ENCODE measurements at places on chromosomes 7 and 10.

DNA sequence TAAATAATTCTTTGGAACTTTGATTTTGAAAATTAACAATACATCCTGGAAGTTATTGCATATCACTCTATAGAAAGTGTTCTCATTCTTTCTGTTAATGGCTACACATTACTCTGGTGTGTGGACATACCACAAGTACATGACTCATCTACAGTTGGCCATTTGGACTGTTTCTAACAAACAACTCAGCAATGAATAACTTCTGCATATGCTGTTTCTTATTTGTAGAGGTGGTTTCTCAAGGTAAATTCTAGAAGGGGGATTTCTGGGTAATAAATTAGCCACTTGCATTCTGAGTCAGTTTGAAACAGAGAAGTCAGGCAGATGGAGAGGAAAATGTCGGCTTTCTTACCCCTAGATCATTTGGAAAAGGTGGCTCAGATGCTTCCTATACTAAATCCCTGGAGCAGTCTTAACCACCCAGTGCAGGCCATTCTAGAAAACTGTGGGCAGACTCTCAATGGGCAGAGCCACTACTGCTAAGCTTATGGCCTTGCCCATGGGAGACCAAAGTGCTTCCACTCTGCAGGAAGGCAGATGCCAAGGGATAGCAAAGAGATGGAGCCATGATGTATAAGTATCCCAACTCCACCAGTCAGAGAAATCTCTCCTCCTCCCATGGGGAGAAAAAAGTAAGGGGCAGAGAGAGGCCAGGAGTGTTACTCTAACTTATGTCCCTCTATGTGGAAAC, 194.0 kb upstream of the PLPP4 start:
- no peak for DNase-seq

DNA sequence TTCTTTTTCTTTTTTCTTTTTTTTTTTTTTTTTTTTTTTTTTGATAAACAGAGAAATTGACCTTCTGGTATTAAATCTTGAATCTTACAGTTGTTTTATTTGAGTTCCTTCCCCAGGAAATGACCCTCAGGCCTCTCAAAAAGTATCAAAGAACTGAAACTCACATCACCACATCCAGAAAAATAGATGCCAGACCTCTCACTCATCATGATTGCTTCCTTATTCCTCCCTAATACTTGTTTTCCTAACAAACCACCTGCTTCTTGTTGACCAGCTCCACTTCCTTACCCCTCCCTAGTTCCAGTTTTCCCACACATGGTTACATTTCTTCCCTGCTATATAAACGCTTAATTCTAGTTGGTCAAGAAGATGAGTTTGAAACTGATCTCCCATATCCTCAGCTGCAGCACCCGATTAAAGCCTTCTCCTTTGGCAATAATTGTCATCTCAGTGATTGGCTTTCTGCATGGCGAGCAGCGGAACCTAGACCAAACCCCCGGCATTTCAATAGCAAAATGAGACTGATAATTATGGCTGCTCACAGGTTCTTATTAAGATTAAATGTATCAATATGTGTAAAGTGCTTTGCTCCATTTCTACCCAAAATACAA, 681.1 kb upstream of the AUTS2 start:
- DNase-seq = no peak

GRCh38 chr10:2509081-2509531, 558.2 kb upstream of the PFKP start:
- no peak for DNase-seq

DNA sequence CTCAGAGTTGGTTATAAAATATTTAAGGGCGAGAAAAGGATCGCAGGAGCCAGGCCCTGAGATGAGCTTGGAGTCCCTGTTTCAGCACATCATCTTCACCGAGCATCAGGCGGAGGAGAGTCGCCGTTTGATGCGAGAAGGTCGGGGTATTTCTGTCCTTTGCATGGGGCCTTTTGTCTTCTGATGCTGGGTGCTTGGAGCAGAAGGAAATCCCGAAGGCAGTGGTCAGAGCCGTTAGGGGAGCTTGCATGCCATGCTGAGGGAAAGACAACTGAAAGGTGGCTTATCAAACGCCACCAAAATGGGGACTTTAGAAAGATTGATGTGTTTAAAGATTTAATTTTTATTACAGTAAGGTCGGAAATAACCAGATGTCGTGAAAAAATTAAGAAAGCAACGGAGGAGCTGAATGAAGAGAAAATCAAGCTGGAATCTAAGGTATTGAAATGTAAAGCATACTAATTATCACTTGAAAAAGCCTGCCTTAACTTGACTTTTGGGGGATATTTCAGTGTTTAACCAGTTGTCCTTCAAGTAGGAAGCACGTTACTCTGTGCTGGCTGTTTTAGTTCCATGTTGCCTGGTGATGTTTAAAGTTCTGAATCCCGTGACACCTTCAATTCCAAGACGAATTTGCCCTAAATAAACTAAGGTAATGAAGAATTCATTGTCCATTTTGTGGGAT, 845 bp downstream of the CCDC172 start:
- DNase-seq = no peak

DNA sequence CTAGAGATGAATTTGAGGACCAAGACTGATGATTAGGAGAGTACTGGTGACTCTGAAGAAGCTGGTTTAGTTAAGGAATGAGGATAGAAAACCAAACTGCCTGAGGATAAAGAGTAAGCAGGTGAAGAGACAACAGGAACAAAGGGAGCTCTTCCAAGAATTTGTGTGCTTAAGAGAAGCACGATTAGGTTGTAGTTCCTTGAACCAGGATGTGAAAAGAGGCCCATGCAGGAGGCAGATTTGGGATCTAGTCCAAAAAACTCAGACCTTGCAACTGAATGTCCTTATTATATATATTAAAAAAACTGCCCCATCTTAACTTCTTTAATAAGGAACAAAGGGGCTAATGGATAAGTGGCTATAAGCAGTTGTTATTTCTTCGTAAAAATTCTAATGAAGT, 150.4 kb downstream of the SKAP2 start:
- no peak for DNase-seq

GRCh38 chr10:120755771-120756170, 95.4 kb upstream of the WDR11 start:
- no peak for DNase-seq

- no peak for DNase-seq
These were observed 127.2 kb downstream of the WDFY4 start for GRCh38 chr10:48811917-48812316.

GRCh38 chr10:86500846-86501245, 20.7 kb downstream of the WAPL start:
- DNase-seq = no peak

DNA sequence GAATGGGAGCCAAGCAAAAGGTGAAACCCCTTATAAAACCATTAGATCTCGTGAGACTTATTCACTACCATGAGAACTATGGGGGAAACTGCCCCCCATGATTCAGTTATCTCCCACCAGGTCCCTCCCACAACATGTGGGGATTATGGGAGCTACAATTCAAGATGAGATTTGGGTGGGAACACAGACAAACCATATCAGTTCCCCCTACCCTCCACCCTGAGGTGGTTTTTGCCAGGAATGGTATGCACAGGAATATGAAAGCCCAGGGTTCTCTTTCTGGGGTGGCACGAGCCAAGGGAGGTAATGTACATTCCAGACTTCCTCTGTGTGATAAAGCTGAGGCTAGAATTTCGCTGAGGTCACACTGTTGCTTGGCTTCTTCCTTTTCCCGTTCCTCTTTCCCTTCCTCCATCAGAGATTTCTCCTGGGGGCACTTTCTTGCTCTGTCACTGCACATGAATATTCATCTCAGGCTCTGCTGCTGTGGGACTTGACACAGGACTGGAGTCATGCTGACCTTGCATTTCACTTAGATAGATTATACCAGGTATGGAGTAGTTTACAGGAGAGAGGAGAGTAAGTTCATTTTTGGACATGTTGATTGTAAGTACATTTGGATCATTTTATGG, 347.0 kb upstream of the MTPN start:
- DNase-seq = no peak

DNA sequence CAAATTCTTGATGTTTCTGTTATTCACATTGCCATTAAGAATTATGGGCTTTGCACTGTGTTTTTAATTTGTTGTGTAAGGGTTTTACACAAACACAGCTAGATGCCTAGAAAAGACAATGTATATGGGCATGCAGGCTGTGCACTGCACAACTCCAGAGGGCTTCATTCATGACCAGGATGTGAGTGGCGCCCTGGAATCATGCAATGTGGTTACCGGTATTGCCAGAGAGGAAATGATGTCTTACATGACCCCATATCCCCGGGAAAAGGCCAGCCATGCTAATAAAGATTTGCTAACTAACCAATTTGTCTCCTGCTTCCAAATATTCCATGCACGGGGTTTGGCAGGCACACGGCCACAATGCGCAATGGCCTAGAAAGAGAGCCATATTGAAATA, 16.9 kb downstream of the KCNMA1 start:
- no peak for DNase-seq

GRCh38 chr10:11869743-11870460, 46.7 kb downstream of the PROSER2 start:
- no peak for DNase-seq

DNA sequence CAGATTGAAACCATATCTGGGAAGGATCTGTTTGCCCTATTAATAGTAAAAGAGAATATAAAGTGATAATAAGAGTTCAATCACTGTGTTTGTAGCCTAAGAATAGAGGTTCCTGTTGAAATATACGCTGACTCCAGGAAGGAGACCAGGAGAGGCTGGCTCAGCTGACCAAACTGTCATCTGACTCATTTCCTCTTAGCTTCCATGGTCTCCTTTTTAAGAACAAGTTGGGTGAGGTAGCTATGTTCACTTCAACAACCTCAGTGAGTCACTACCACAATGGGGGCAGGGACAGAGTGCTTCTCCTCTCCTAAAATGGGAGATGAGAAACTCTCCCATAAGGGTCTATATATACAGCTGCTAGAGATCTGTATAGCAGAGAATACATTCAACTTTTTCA, 543.3 kb downstream of the CALN1 start:
- DNase-seq = no peak

DNA sequence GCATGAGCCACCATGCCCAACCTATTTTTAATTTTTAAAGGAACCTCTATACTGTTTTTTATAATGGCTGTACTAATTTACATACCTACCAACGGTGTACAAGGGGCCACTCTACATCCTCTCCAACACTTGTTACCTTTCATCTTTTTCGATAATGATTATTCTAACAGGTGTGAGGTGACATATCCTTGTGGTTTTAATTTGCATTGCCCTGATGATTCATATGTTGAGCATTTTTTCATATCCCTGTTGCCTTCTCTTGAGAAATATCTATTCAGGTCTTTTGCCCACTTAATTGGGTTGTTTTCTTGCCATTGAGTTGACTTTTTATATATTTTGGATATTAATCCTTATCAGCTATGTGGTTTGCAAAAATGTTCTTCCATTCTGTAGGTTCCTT, 167.0 kb downstream of the CTTNBP2 start:
- no peak for DNase-seq
